Heart left ventricle (tissue), 16 donors: ENCODE measurements at places on chromosomes 1 and 21. TPM values are rescaled to one million over a fixed set of nuclear protein-coding genes. Genes with fewer than 3 reads are reported as not detected.
A peak's percentile ranks its signal among the peaks of the same experiment; 100 is the strongest.

DNA sequence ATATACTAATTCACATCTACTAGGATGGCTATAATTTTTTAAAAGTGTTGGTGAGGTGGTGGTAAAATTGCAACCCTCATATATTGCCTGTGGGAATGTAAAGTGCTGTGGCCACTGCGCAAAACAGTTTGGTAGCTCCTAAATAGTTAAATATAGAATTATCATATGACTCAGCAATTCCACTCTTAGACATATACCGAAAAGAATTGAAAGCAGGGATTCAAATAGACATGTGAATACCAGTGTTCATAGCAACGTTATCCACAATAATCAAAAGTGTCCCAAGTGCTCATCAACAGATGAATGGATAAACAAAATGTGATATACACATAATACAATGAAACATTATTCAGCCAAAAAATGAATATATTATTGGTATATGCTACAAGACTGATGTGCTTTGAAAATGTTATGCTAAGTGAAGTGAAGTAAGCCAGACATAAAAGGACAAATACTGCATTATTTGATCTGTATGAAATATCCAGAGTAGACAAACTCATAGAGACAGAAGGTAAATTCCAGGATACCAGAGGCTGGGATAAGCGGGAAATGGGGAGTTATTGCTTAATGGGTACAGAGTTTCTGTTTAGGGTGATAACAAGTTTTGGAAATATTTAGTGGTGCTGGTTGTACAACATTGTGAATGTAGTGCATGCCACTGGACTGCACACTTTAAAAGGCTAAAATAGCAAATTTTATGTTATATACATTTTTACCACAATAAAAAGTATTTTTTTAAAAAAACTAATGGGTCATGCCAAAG lies 342.5 kb downstream of the SEC16B start:
- no peak for DNase-seq

DNA sequence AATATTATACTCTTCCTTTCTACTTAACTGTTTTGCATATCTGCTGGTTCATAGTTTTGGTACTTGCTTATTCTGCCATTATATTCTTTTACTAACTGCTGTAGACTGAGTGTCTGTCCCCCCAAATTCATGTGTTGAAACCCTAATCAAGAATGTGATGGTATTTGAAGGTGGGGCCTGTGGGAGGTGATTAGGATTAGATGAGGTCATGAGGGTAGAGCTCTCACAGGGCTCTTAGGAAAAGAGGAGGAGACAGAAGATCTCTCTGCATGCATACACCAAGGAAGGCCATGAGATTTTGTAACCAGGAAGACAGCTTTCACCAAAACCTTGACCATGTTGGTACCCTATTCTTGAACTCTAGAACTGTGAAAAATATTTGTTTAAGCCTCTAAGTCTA lies 354.1 kb upstream of the B3GALT2 start:
- no peak for DNase-seq

DNA sequence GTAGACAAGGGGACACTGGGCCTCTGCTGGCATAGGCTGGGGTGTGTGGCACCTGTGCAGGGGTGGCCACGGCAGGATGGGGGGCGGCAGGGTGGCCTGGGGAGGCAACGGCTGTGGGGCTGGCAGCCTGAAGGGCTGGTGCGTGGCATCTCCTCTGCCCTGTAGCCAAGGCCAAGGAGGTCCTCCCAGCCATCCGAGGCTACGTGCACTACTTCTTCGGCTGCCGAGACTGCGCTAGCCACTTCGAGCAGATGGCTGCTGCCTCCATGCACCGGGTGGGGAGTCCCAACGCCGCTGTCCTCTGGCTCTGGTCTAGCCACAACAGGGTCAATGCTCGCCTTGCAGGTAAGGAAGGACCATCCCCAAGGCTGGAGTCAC lies 36.0 kb upstream of the LHX4 start:
- no peak for DNase-seq

PGBD2 gene
- 2.6 TPM for total RNA-seq

DNA sequence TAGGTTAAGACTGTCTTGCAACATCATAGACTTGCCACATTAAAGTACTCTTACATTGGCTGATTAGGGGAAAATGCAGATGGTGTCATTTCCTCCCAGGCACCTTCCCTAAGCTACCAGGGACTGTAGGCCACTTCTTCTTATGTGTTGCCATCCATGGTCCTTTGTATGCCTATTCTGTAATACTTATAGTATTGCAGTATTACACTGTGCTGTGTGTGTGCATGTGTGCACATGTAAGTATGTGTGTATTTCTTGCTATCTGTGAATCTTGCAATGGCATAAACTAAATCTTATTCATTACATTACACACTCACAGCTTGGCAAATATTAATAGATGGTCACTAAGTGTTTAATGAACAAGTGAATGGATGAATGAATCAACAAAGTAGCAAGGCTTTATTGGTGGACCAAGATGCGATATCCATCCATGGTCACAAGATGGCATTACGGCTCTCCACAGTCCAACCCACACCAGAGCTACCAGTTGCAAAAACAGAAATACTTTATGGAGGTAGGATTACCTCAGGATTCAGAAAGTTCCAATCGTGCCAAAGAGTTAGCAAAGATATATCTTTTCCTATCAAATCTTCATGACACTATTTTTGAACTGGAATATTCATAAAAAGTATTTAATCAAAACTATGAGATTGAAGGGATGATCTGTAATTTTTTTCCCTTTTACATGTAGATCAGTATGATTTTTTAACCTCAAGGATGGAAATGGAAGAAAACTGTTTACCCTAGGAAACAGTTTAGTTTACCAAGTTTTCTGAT lies 160.2 kb downstream of the DENND1B start:
- no peak for DNase-seq

DNA sequence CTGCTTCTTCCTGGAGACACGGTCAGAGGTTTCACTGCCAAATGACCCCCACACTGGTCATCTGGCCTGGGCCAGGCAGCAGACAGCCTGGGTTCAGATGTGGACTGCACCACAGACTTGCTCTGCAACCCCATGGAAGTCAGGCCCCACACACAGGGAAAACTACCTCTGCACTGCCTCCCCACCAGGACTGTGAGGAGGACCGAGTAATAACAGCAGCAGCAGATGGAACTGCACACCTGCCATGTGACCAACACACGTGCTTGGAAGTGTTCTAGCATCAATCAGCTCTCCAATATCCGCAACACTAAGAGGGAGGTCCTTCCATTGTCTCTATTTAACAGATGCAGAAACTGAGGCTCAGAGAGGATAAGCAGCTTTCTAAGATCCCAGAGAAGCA lies 51.4 kb downstream of the SLC9A1 start:
- DNase-seq = no peak

SLC25A24 gene
- total RNA-seq = 24.0 TPM

DNA sequence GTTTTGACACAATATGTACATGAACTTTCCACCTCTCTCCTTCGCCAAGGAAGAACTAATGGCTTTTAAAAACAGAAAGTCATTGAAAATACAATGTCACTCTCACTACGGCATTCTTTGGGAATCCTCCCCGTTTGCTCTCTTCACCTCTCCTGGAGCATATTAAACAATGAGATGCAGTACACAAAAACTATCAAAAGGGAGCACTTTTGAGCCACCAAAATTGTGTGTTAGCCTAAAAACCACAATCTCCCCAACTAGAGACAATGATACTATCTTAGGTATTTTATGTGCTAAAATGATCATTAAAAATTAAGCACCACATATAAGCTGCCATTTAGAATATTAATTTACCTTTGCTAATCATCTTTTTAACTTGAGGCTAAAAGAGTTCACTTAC lies 425.5 kb downstream of the KCTD3 start:
- DNase-seq = no peak

EXTL1 gene
- 8.8 TPM for total RNA-seq

PTPN14 gene
- 25.3 TPM for total RNA-seq

DNA sequence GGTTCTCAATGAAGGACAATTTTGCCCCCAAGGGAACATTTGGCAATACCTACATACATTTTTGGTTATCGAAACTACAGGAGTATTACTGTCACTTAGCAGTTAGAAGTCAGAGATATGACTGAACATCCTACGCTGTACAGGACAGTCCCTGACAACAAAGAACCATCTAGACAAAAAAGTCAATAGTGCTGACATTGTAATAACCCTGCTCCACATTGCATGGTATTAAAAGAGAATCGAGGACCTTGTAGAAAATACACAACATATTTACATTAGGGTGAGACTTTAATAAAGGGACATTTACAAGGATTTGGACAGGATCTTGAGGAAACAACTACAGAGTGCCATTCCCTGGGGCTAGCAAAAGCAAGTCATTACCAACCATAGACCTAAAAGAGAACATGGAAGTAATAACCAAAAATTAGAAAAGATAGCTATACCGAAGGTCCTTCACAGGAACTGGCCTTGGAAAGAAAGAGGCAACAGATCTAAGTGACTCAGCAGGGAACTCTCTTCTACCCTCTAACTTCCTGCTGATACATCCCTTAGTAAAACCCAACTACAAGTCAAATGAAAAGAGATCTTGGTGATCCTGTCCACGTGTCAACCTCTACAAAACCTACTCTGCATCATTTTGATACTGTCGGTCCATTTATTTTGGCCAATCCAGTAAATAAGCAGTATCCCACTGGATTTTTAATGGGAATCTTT lies 40.2 kb downstream of the ANGPTL3 start:
- DNase-seq = no peak

GRCh38 chr1:199265319-199265718 lies 626.5 kb downstream of the PTPRC start:
- DNase-seq = no peak

AMY2A gene
- total RNA-seq = not detected

LCE2C gene
- total RNA-seq = not detected

PGD gene
- total RNA-seq = 57.7 TPM

GRCh38 chr1:167099851-167100250 lies 6.0 kb downstream of the STYXL2 start:
- DNase-seq = no peak

SFN gene
- total RNA-seq = not detected

PIGR gene
- not detected for total RNA-seq

- peak; percentile 88 for DNase-seq
Measured at GRCh38 chr21:45973475-45974072, 8.0 kb upstream of the COL6A1 start.

- no peak for DNase-seq
Measured at GRCh38 chr1:11180342-11180744, 8.8 kb upstream of the ANGPTL7 start.

DNA sequence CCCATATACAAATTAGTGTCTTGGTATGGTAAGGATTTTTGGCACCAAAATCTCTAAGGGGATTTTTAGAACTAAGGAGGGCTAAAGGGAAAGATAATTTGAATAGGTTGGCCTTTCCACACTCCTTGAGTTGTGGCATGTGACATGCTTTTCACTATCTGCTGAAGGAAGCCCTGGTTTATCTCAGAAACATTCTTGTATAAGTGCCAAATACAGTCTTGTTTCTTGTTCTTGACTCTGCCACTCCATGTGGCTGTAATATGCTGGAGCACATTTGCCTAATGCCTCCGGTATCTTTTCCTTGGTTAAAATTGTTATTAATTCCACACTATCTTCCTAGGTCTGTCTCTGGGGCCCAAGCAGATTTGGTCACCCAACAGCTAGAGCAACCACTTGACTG lies 457.0 kb downstream of the USP25 start:
- no peak for DNase-seq

DNA sequence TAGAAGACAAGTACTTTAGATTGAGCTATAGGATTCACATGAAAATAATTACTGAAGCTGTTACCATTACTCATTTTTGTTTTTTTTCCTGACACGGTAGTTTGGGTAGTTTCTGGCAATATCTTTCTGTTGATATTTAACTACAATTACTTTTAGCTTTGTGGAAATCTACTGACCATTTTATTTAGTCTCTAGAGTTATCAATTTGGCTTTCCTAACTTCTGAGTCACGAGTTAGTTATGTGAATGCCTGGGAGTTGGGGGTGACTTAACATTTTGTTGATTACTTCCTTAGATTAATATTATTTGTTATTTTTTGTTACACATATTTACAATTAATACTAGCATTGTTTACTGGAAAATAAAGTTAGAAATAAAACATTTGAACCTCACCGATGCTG lies 160.6 kb downstream of the HMCN1 start:
- DNase-seq = no peak

MARCKSL1 gene
- total RNA-seq = 7.5 TPM

DNA sequence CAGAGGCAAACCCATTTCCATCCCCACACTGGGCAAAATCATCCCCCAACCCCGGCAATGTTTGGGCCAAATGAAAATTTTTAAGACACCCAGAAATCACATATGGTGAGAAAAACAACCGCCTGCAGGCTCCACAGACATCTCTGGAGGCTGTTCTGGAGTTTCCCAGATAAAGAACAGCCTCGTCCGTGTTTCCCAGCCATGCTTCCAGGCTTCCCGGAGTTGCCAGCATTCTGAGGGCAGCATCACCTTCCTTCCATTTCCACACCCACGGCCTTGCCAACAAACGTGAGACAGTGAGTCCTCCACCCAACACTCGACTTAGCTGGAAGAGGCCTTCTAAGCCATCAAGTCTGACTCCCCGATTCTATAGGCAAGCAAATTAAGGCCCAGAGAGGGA lies 36.9 kb downstream of the KCNN3 start:
- no peak for DNase-seq

SELE gene
- 0.67 TPM for total RNA-seq

- no peak for DNase-seq
Measured at GRCh38 chr1:226429858-226430715, 22.2 kb upstream of the PARP1 start.

KIF26B gene
- 3.3 TPM for total RNA-seq

GRCh38 chr1:1907098-1907736 lies 7.8 kb upstream of the CALML6 start:
- peak; percentile 23 for DNase-seq

- no peak for DNase-seq
Measured at GRCh38 chr1:58845942-58846341, 62.1 kb upstream of the JUN start.

FOXO6 gene
- 4.8 TPM for total RNA-seq

DNA sequence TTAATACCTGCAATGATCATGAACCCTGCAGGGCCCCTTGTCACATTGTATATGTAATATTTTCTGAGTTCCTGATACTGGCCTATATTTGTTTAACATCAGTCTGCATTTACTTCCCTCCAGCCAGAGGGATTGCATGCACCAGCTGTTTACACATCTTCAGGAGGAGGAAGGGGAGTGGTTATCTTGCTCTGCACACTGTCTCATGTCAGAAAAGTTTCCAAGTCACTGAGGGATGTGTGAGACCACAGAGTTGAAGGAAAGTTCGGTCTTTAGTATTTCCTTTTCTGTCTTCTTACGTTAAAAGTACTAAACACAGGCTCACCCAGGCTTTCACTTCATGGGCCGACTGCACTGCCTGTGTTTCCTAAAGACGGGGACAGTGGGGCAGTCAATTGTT lies 574.1 kb downstream of the LMO4 start:
- no peak for DNase-seq

TRIM67 gene
- total RNA-seq = not detected

LRP8 gene
- total RNA-seq = 3.0 TPM

DNA sequence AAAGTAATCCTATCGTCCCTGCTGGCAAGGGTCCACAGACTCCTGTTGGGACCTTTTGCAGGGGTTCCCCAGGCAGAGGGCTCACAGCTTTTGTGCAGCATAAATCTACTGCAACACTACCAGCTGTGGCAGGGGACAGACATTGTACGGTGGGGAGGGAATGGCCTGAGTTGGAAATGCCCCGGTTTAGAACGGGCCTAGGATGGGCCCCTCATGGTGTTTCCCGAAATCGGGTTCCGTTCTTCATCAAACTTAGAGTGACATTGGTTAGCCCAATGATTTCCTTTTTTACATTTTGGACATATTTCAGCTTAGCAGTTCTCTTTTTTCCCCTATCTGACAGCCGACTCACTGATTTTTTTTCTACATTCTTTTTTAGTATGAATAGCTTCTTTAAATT lies 26.5 kb upstream of the SAMD11 start:
- DNase-seq = no peak

LDLRAD1 gene
- not detected for total RNA-seq
